ENCODE measurements at places on chromosomes 7 and 10.

DNA sequence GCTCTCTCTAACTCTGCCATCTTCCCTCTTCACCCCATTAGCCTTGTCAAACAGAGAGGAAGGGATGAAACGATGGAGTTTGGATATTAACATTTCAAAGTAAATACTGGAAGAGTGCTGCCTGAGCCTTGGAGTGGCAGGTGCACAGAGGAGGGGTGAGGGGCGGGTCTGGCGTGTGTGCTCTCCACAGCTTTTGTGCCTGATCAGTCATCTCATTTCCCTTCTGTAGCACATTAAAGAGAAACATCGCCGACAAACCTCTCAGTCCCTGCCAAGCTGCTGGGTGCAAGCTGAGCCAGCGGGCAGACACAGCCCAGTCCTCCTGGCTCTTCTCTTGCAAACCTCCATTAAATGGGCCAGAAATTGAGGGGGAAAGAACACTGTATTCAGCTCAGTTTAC, 76.2 kb downstream of the SLIT1 start:
- DNase-seq = no peak

GRCh38 chr7:26292768-26293560, 1.3 kb downstream of the SNX10 start:
- DNase-seq = no peak

- no peak for DNase-seq
Observed at GRCh38 chr7:54186336-54186735, 355.8 kb upstream of the VSTM2A start.

DNA sequence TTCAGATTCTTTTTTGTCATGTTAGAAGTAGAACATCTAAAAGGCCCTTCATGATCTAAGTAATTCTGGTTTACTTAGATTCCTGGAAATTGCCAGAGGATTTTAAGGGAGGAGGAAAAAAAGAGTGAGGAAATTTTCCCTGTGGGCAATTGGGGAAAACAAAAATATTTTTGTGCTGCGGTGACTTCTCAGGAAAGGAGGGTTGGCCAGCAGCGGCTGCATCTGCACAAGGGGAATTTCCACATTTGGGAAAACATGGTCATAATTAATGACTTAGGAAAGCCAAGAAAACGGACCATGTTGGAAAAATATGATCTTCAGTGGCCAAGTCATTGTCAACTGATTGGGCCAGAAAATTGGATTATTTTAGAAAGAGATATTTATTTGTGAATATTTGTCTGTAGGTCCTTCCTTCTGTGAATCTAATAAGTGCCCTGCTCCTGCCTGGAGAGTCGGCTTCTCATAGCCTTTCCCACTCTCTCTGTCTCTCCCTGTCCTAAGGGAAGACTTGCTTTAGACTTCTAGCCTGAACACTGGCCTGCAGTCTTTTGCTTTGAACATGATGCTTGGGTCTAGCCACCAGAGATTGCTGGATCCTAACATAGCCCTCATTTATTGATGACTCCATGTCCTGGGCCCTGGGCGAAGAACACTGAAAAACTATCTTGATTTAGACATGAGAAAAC, 124.2 kb upstream of the MKLN1 start:
- DNase-seq = no peak

- no peak for DNase-seq
Observed at GRCh38 chr7:1020849-1021251, 23.5 kb upstream of the GPR146 start.

- DNase-seq = no peak
Observed at GRCh38 chr10:124323806-124324205, 94.9 kb downstream of the OAT start.

GRCh38 chr7:101598422-101598985, 30.6 kb downstream of the MYL10 start:
- DNase-seq = no peak

DNA sequence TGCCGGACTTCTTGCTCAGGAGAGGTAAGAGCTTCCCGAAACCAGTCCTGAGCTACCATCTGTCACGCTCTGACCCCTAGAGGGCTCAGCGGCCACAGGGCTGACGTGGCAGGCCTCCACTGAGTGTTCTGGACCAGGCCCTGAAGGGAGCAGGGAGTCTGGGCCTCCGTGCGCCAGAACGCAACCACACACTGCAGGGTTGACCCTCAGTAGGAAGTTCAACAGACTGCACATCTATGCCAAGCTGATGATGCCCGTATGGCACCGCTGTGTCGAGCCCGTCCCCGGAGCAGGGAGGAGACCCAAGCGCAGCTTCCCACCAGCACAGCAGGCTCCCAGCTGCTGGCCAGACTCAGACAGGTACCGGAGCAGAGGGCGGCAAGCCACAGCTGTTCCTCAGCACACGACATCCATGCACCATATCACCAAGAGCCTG, 39.2 kb downstream of the CAMK2B start:
- DNase-seq = no peak

DNA sequence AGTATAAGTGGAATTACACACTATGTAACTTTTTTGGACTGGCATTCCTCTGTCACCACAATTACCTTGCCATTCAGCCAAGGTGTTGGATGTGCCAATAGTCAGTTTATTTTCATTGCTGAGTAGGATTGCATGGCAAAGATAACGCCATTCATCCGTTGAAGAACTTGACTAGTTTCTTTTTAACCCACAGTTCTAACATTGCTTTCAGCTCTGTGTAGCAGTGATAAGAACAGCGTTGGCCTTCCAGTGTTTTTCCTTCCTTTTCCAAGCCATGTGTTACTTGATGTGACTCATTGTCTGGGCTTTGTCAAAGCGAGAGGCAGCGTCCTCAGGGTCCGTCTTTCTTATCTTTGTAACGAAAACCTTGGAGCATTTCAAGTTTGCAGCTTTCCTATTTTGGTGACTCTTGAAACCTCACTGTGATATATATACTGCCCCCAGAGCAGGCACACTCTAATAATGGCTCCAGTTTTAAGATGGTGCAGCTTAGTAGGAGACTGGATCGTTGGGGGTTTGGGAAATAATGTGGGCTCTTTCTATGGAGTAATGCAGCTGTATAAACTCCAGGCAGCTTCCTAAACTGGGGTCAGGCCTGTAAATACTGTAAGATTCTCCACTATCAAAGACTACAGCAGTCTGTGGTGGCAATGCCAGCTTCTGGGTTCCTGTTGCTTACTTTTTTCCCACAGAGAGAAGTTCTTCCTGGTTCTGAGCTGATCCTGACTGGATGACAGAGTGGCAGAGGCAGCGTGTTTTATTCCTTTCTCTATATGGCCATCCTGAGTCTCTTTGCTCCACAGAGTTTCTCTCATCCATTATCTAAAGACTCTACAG, 41.7 kb downstream of the AKR1E2 start:
- no peak for DNase-seq

DNA sequence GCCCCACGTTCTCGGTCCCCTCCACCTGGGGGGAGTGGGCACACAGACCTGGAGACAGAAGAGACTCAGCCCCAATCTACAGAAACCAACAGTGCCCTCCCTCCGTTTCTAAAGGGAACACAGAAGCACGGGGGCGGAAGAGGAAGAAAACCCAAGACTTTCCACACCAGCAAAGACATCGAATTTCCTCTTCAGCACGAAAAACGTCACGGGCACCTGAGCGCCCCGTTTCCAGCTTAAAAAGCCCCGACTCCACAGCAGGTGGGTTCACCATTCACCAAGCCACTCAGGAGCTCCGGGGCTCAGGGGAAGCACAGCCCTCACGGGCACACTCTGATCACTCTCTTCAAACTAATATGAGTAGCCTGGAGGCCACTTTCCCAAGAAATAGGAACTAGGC, 19.6 kb downstream of the NUDT1 start:
- DNase-seq = no peak

DNA sequence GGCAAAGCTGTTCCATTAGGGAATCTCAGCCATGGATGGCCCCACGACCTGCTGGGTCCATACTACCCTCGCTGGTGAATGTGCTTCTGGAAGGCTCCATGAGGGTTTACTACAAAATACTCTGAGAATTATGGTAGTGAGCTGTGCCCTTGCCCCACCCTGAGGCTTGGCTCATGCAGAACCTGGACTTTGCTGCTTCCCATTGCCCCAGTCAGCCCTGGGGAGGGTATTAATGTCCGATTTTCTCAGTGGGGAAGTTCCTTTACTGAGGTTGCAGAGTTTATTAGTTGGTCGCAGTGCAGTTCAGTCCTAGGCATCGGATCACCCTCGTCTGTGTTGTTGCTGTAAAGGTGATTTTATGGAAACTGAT, 310.1 kb downstream of the WDR37 start:
- no peak for DNase-seq
